ENCODE measurements at places on chromosomes 16 and 17. TPM values are rescaled to one million over a fixed set of nuclear protein-coding genes. Genes with fewer than 3 reads are reported as not detected.
A peak's percentile ranks its signal among the peaks of the same experiment; 100 is the strongest.

GRCh38 chr16:2467528-2468232 is 3.4 kb upstream of the NTN3 start:
- DNase-seq, result peak; percentile 55

- no peak for DNase-seq
Observed at GRCh38 chr17:44629314-44629713, 27.0 kb upstream of the MEIOC start.

TBC1D3K gene
- total RNA-seq, result not detected

GRCh38 chr17:49218941-49219913 is 8.7 kb downstream of the ABI3 start:
- DNase-seq, result peak; percentile 66

DNA sequence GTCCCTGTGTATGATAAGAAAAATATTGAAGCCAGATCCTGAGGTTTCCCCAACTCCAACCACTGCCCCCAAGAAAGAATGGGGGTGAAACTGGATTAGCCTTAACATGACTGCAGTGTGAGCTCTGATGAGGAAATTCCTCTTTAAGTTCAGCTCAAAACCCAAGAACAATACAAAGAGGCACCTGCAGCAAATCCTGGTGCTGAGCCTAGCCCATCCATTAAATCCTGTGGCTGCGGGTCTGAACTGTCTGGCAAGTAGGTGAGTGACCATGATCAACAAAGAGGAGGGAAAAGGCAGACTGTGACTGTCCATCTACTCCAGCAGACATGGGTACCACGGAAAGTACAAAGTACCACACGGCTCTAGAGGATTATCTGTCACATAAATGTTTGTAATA is 64.2 kb downstream of the CREBBP start:
- no peak for DNase-seq

GRCh38 chr17:14320734-14321475 is 20.0 kb downstream of the HS3ST3B1 start:
- DNase-seq, result no peak

DNA sequence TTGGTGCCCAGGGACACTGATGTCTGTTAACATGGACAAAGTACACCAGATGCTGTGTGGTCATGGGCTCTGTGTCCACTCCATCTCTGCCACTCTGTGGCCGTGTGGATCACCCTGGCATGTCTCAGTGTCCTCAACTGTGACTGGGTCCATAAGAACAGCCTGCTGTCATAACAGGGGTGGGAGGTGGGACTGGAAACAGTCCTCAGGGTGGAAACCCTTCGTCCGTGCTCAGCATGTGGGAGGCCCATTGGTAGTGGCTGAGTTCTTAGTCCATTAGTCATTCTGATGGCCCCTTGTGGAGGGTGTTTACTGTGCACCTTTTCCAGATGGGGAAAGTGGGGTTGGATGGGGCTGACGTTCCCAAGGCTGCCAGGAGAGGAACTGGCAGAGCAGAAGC is 12.8 kb downstream of the FLYWCH2 start:
- no peak for DNase-seq

DNA sequence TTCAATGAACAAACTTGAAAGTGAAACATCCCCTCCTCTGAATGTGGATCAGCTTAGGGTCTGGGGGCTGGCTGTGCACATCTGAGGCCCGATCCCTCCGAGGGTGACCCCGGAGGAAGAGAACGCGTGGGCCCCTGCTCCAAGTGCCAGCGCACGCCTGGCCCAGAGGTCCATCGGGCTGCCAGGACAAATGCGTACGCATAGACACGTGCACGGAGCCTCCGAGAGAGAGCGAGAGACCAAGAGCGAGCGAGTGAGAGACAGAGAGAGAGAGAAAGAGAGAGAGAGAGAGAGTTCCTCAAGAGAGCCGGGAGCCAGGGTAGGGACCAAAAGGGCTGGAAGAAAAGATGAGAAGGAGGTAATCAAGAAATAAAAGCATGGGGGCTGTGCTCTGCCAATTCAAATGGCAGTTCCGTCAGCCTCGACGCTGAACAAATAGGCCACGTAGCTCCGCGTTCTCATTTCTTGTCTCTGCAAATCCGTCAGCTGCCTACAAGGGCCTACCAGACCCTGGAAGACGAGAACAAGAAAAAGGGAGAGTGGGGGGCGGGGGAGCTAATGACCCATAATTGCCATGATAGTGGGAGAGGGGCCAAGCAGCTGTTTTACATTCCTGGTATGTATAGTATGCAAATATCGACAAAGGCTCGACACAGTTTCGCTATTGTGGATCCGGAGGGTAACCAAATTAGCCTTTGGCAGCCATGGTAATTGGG is 435.3 kb upstream of the ZFHX3 start:
- no peak for DNase-seq

GRCh38 chr17:29734640-29735039 is 111.9 kb upstream of the CORO6 start:
- no peak for DNase-seq

DNA sequence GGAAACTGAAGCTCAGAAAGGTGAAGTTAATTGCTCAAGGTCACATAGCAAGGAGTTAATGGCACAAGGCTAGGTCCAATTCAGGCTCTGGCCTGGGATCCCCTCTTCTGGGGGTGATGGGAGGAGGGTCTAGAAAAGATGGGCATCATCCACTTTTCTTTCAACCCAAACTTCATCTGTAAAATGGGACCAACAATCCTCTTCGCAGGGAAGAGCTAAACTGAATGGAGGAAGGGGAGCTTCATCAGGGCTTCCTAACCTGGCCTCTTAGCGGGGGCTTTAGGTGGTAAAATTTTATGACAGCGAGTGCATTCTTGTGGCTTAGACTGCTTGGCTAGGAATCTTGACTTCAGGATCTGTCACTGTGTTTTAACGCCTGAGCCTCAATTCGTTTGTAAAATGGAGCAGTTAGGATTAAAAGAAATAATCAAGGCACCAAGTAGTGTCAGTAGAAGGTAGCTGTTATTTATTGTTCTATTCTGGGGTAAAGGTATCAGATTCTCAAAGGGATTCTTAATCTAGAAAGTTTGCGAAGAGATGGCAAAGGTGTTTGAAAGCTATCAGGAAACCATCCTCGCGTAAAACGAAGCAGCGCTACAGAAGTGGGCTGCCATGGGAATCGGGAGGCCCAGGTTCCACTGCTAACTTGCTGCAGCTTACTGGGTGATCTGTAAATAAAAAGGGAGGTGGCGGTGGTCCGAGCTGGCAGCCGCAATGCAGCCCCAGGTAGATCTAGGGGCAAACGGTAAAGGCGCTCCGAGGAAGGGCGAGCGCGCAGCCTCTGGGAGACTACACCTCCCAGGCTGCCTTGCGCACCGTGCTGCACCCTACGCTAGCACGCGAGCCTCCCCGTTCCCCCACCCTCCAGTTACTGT is 1.5 kb upstream of the SRCAP start:
- no peak for DNase-seq

GRCh38 chr16:21218153-21218552 is 6.8 kb upstream of the ZP2 start:
- DNase-seq, result no peak

KLHL10 gene
- total RNA-seq, result not detected

PLEKHH3 gene
- 4.3 TPM for total RNA-seq

GRCh38 chr17:69728816-69729215 is 314.3 kb downstream of the MAP2K6 start:
- DNase-seq, result no peak

EARS2 gene
- total RNA-seq, result 15.2 TPM

ZFP1 gene
- 5.6 TPM for total RNA-seq

KRT15 gene
- 5.4 TPM for total RNA-seq

GRCh38 chr17:6870841-6871240 is 39.3 kb upstream of the TEKT1 start:
- DNase-seq, result no peak

GRCh38 chr16:57462978-57463362 is 491 bp downstream of the POLR2C start:
- no peak for DNase-seq

PNPO gene
- total RNA-seq, result 24.8 TPM

- DNase-seq, result peak; percentile 79
Observed at GRCh38 chr17:44219616-44220212, at the start of gene UBTF. Gene UBTF (minus strand): TSS chr17:44219675. CDS start chr17:44218229, 1,446 bp downstream.

DNA sequence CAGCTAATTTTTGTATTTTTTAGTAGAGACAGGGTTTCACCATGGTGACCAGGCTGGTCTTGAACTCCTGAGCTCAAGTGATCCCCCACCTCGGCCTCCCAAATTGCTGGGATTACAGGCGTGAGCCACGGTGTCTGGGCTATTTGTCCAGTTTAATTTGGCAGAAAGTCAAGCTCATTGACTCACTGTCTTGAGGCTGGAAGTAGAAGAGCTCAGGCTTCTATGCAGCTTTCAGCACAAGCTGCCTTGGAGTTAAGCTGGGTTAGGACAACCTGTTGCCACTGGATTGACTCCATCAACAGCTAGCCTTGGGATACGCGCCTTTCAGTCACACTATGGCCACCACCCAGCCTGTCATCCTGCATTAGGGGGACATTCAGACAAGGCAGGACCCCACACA is 76.2 kb upstream of the DNAH17 start:
- DNase-seq, result no peak

DNA sequence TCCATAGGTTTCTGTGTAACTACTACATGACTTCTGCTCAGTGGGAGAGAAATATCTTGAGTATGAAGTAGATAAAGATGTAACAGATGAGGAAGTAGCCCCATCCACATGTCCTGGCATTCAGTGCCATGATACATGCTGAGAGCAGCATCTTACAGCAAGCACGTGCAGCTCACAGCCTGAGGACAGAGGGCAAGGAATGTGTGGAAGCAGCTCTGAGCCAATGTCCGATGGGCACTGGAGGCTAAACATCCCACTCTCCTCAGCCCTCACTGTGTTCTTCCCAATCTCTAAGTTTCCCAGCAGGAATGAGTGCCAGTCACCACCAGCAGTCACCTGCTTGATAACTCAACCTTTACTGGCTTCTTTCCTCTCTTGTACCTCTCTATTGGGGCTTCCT is 40.4 kb downstream of the CFDP1 start:
- no peak for DNase-seq
